ENCODE measurements at places on chromosomes 7 and 10.
A peak's percentile ranks its signal among the peaks of the same experiment; 100 is the strongest.

GRCh38 chr7:69742237-69742636 lies 144.0 kb downstream of the AUTS2 start:
- DNase-seq, result no peak

GRCh38 chr10:43952760-43953159 lies 304.1 kb upstream of the ZNF32 start:
- no peak for DNase-seq

DNA sequence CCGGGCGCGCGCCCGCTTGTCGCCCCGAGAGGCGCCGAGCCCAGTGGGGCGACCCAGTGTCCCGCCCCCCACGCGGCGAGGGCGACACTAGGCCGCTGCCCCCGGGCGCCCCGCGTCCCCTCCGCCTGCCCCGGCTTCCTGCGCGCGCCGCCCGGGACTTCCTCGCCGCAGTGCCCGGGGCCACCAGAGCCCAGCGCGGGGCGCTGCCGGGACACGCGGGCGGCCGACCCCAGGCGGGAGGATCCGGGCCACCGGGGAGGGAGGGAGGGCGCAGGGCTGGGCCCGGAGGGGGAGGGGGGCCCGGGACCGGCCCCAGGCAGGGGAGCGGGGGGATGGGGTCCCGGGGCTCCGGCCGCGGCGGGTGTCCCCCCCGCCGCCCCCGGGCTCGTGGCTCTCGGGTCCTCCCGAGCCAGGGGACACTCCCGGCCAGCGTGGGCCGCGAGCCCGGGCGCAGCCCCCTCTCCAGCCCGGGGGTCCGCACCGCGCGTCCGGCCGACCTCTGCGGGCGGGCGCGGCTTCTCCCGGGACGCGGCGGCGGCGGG lies 435 bp upstream of the PWWP2B start:
- peak; percentile 80 for DNase-seq

DNA sequence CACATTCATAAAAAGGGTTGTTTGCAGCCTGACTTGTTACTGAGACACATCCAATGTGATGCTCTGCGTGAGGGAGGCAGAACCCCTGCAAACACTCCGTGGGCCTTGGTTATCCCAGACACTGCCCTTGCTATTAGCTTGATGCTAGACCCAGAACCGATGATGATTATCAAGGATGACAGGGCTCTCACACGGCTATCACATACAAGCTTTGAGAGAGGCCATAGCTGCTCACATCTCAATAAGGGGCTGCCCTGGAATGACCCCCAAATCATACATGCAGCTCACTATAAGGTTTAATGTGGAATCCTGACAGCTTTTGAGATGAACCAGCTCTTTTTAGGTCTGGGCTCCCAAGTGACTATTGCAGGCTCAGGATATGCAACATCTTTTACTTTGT lies 44.4 kb upstream of the TCERG1L start:
- no peak for DNase-seq

- no peak for DNase-seq
Observed at GRCh38 chr10:12690525-12691126, 310.9 kb downstream of the CCDC3 start.

GRCh38 chr7:7740037-7740355 lies 21.6 kb upstream of the RPA3 start:
- DNase-seq, result no peak

DNA sequence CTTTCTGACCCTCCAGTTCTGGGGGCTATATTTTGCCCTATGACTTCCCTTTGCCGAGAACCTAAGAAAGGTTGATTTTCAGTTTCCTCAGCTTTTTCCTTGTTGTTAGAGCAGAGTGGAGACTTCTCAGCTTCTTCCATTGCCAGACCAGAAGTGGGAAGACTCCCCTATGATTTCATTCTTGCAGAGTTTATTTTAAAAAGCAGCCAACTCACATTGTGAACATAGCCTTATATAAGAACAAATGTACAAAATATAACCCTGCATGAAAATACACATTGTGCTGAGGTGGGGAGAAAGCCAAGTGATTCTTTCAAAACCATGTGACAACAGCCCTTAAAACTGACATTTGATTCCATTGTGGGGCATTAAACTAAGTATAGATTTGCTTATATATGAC lies 33.8 kb upstream of the FZD8 start:
- no peak for DNase-seq

- DNase-seq, result no peak
Observed at GRCh38 chr10:119449760-119450461, 92.6 kb downstream of the RGS10 start.

DNA sequence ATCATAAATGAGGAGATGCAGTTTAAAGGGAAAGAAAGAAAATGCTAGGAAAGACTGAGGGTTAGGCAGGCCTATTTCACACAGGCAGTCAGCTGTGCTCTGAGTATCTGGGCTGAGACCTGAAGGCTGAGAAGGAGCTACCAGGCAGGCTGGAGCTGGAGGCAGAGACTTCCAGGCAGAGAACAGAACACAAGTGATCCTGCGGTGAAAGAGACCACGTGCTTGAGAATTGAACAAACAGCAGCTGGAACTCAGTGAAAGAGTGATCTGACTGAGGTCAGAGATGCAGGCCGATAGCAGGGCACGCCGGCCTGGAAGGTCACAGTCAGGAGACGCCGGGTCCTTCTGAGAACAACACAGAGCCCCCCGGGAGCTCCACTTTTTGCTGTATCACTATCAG lies 147.8 kb downstream of the ADAM12 start:
- no peak for DNase-seq

DNA sequence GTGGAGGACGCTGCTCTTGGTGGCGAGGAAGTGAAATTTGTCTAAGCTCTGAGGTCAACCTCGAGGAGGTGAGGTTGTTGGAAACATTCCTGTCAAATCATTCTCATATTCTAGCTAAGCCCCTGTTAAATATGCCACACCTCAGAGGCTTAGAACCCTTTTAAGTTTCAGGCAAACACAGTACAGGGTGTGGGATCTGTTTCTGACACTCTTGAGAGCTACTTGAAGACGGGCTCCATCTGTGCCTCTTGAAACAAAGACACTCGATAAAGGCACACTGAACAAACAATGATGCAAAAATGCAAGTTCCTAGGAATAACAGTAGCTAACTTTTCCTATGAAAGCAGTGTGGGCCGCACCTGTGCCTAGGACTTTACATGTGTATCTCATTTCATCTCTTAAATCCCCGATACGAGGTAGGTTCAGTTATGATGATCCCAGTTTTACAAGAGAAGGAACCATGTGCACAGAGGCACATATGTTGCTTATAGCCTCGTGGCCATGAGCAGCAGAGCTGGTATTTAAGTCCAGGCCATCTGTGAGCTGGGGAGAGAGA lies 299.2 kb downstream of the CCDC3 start:
- DNase-seq, result no peak

DNA sequence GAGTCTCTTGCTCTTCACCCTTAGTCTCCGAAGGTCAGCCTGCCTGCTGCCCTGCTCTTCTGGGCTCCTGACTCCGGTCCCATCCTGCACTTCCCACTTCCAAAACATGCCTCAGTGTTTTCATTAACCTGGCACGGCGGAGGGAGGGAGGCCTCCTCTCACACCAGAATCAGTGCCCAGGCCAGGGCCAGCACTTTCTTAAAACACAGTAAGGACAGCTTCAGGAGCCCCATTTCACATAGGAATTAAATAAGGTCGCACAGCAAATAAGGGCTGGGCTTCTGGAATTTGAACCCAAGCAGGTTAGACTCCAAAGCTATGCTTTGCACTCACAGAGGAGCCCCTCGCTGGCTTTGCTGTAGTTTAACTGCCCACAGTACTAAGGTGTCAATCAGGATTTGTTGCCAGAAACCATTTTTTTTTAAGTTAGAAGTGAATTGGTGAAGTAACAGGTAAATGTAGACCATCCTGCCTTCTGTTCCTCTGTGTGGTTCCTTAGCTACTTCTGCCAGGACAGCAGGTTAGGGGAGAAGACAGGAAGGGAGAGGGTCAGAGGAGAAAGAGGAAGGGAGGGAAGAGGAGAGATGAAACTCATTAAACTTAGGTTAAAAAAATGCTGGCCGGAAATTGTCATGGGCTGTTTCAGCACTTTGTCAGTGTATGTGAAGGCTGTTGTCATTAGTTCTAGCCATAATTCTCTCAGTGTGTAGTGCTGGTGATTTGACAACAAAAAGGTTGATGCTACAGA lies 1.1 kb downstream of the RASSF4 start:
- DNase-seq, result no peak

DNA sequence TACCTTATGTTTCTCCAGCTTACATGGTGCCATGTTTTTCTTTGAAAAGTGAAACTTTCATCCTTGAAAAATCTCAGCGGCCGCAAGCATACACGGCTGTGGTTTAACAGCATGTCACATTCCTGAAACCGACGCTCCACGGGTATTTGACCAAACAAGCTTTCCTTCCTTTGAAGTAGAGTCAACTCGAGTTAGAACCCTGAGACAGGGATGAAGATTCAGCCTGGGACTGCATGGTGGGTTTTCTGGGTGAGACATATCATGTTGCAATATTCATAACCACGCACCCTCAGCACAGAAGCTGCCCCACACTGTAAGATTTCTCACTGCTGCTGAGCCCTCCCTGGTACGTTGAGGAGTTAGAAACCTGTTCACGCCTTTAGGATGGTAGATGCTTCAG lies 8.1 kb downstream of the CYP26A1 start:
- DNase-seq, result no peak

DNA sequence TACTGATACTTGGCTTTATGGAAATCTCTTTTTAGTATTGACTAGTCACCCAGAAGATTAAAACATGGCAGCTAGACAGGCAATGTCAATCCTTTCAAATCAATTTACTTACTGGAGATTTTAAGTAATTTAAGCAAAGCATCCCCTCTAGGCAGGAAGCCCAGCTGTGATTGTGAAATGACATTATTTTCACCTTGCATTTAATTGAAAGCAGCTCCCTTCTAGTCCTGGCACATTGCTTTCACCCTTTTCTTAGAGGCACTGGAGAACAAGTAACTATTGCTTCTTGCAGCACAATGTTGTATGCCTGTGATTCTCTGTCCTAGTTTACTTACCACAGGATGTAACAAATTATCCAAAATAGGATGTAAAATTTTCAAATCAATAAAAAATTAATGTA lies 13.3 kb downstream of the ST7 start:
- no peak for DNase-seq

DNA sequence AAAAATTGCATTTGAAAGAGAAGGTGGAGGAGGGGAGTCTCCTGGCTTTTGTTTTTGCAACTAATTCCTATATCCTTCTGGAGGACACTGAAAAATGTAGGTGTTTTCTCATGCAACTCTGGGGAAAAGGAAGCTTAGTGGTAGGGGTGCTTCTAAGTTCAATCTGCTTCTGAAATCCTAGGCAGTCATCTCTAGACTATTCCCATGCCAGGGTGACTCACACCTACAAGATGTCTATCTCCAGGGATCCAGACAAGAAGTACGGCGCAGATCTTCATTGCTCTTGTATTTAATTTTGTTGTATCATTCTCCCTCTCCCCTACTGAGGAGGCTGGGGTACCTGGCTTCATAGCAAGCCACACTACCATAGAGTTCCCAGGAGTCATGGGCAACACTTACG lies 258.8 kb downstream of the PHF14 start:
- no peak for DNase-seq

GRCh38 chr7:3138997-3139396 lies 95.3 kb upstream of the CARD11 start:
- no peak for DNase-seq

DNA sequence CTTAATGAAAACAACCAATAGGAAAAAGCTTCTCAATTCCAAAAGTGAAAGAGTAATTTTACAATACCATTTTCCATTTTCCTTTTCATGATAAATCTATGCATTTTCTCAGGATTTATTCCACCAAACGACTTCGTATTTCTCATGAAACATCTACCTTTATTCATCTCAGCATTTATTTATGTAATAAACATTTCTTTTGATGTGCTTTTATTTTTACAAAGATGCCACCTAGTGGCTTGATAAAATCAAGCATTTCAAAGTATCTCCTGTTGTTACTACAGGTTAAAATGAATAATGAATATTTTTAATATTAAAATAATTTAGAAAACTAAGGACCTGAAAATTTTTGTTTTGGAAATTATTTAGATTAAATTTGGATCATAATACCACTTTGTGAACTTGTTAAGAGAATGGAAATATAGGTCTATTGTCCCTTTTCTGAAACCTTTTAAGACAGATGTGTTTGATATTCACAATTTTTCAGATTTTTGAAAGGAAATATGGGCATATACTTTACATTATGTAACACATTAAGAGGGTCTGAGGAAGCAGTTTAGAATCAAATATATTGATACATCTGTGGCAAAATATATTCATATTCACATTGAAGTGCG lies 2.7 kb upstream of the IQUB start:
- no peak for DNase-seq
